ENCODE measurements at places on chromosomes 2 and 18. TPM values are rescaled to one million over a fixed set of nuclear protein-coding genes. Genes with fewer than 3 reads are reported as not detected.

The SERPINB3 gene
- total RNA-seq: not detected

DNA sequence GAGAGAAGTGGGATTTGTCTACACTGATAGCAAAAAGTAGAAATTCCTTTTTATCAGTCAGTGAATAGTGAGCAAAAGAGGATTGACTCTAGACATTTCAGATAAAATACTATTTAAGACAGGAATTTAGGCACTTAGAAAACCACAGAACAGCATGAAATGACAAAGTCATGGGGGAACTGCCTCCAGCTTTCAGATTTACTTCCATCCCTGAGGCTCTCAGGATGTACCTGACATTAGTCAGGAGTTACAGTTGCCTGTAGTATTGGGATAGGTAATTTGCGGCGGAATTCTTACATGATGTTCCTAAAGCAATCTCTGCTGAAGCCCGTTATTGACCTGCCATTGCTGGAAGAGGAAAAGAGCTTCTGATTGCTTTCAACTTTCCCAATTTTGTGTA, 337.1 kb upstream of the MAP2 start:
- DNase-seq: no peak

DNA sequence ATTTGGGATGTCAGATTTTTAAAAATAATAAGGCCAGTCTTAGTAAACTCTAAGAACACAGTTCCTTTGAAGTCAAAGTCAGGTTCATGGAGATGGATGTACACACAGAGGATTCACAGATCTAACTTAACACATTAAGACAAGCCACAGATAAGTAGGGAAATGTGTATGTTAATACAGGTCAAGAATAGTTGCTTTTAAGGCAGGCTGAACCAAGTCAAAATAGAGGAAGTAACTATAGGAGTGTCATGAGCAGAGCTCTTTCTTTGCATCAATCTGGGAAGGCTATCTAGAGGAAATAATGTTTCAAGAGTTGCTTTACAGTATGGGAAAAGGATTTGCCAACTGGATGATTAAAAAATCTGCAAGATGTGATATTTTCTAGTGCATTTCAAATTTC, 128.0 kb upstream of the FBXO11 start:
- DNase-seq: no peak

GRCh38 chr18:75161256-75162028, 47.5 kb downstream of the PTGR3 start:
- peak; percentile 24 for DNase-seq

- DNase-seq: peak; percentile 59
Observed at GRCh38 chr2:10097352-10098148, 17.3 kb upstream of the CYS1 start.

DNA sequence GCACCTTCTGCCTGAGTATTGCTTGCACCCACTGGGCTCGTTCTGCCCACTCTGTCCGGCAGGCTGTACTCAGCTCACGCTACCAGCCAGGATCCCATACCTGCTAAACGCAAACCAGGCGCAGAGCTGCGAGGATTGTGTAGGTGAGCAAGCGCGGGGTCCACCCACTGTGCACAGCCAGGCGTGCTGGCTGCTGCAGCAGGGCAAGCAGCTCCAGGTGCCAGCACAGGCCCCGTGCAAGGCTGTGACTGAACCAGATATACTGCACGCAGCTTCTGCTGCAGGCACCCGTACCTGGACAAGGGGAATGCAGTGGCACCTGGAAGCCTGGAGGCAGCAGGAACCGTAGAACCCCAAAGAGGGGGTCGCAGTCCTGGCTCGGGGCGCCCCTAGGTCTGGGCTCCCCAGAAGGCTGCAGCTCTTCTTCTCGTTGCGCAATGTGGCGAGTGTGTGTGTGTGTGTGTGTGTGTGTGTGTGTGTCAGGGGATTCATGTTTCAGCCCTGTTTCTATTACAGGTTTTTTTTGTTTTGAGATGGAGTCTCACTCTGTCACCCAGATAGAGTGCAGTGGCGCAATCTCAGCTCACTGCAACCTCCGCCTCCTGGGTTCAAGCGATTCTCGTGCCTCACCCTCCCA, 46.1 kb upstream of the RAB1A start:
- no peak for DNase-seq

DNA sequence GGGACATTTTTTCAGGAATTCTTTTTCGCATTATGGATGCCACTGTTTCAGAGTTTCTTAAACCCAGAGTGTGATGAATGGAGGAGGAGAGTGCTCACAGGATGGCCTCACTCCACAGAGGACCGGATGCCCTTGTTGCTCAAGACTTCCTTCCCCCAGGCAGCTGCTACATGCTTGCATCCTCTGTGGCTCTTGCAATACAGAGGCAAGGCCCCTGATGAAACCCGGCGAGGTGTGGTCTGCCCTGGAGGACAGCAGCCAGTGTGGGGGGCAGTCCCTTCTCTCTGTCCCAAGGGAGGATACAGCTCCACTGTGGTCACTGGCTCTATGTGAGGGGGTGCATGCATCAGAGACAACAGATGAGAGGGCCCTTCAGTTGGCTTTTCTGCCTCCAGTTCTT, 109.6 kb downstream of the SH3RF3 start:
- peak; percentile 74 for DNase-seq

GRCh38 chr2:240392084-240392947, 43.1 kb upstream of the GPC1 start:
- DNase-seq: peak; percentile 18

DNA sequence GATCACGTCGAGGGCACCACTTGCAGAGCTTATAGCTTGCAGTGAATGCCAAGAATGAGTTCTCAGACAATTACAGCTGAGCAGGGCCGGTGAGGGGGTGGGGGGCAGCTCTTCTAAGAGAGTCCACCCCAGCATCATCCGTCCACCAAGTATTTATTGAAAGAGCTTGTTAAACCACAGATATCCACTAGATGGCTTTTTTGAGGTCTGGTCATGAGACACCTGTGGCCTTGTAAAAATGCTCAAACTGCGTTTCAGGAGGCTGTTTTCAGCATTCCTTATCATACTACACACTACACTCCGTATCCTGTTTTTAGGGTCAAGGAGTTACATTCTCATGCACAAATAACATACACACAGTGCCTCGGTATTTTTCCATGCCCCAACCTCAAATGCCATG, 51.5 kb downstream of the DNAJC10 start:
- DNase-seq: peak; percentile 16
